Activated T-cell treated with anti-CD3 and anti-CD28 coated beads, Interleukin-2, amount 50 U/mL, for 72 hours (primary cell): ENCODE measurements at places on chromosomes 2 and 18.

- DNase-seq = no peak
Observed at GRCh38 chr18:61827591-61827990, 65.2 kb downstream of the RNF152 start.

GRCh38 chr18:825891-826585, 14.0 kb upstream of the YES1 start:
- DNase-seq = no peak

GRCh38 chr2:222024932-222025880, 273.6 kb downstream of the PAX3 start:
- no peak for DNase-seq

DNA sequence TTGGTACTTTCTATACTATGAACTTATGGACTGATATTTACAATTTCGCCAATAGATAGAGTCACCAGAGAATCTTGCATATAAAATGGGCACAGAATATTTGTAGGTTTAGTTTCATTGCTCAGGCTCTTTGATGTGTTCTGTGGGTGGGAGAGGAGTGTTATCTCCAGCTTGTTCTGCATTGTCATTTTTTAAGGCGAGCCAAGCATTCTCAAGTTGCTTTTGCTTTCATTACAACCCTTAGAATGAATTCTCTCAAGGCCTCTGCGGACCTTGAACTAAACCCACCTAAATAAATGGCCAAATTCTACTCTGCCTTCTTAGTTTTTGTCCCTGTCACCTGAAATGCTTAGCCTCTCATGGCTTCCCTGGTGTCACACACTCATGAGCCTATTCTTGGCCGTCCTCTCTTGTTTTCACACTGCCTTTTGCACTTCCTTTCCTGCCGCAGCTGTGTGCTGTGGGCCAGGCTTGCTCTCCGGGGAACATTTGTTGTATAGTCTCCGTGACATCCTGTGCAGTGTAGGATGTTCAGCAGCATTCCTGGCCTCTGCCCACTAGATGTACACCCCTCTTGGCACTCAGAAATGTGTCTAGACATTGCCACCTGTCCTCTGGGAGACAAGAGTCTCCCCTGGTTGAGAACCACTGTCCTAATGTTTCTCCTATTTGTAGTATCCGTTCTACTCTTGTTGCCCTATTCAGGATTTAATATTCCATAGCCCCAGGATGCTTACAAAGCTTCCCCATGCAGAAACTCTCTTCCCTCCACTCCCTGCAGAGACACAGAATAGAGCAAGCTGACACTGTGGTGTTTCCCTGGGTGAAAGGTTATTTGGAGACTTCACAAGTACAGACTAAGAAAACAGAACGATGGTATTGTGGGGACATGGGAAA, 255.6 kb downstream of the PTPRM start:
- DNase-seq = no peak

DNA sequence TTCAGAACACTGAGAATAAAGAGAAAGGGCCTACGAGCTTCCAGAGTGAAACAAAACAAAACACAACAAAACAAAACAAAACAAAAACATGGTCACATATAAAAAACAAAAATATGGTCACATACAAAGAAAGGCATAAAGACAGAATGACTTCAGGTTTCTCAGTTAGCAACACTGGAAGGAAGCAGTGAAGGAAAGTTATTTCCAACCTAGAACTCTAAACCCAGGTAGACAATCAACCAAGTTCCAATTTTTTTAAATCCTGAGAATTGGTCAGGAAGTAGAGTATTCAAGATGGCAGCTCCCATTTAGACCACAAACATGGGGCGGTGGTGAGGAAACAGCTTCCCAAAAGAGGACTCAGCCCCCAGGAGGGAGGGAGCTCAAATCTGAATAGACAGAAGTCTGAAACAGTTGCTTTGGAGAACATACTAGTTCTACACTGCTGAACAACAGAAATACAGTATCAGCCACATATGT, 9.1 kb downstream of the DRC1 start:
- DNase-seq = no peak
